ENCODE measurements at places on chromosomes 11 and 22. TPM values are rescaled to one million over a fixed set of nuclear protein-coding genes. Genes with fewer than 3 reads are reported as not detected.

Gene OR51I1
- total RNA-seq, result not detected

Gene TRIM66
- total RNA-seq, result 17.8 TPM

Gene TMEM151A
- not detected for total RNA-seq

Gene A4GALT
- 0.63 TPM for total RNA-seq

Gene CRYAB
- not detected for total RNA-seq

Gene CCDC188
- 0.76 TPM for total RNA-seq

Gene RIC8A
- total RNA-seq, result 98.7 TPM

Gene CDC42BPG
- 0.70 TPM for total RNA-seq

Gene CDKN1C
- total RNA-seq, result 0.60 TPM

Gene ARHGAP42
- total RNA-seq, result not detected

Gene OR4C3
- not detected for total RNA-seq

Gene GSTT2
- not detected for total RNA-seq

Gene GAB4
- not detected for total RNA-seq

All from activated CD4-positive, alpha-beta memory T cell treated with anti-CD3 and anti-CD28 coated beads, Interleukin-2, amount 10 ng/mL, durations not matched to agents 7 days and 5 days (primary cell).